Naive thymus-derived CD4-positive, alpha-beta T cell (primary cell): ENCODE measurements at places on chromosomes 13 and 19.

- DNase-seq: no peak
Observed at GRCh38 chr13:73958657-73959397, 175.4 kb downstream of the KLF12 start.

GRCh38 chr13:109026266-109026665, 396.9 kb downstream of the MYO16 start:
- DNase-seq: no peak

- no peak for DNase-seq
Observed at GRCh38 chr13:35711909-35712308, 235.4 kb upstream of the MAB21L1 start.

GRCh38 chr13:34587576-34587975, 354.5 kb upstream of the NBEA start:
- DNase-seq: no peak

GRCh38 chr19:8490395-8490760, 12.1 kb downstream of the PRAM1 start:
- no peak for DNase-seq

DNA sequence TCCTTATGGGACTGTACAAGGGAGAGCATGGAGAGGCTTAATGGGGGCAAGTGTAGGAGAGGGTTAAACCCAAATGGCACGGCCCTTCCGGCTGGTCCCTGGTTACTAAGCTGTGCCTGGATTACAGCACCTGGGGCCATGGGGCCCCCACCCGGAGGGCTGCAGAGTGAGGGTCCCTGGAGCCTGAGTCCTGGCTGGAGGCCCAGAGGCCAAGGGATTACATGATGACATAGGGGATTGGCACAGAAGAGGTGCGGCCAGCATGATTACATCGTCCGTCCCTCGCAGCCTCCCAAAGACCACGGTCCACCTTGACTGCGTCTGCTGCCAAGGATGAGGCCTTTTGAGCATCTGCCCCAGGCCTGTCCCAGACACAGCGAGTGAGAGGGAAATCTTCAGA, 149.4 kb downstream of the URI1 start:
- no peak for DNase-seq

- no peak for DNase-seq
Observed at GRCh38 chr13:59744747-59745391, 418.9 kb downstream of the DIAPH3 start.

DNA sequence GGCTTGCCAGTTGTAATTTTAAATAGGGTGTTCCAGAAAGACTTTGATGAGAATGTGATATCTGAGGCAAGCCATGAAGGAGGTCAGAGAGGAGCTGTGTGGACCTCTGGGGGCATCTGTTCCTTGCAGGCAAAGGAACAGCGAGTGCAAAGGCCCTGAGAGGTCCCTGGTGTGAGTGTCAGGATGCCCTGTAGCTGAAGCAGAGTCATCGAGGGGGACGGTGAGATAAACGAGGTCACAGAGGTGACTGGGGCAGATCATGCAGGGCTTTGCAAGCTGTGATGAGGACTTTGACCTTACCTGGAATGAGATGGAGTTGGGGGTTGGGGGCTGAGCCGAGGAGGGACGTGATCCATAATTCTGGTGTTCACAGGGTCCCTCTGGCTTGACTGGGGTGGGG, 75.0 kb downstream of the RYR1 start:
- no peak for DNase-seq

GRCh38 chr13:85935868-85936467, 136.7 kb upstream of the SLITRK6 start:
- no peak for DNase-seq

DNA sequence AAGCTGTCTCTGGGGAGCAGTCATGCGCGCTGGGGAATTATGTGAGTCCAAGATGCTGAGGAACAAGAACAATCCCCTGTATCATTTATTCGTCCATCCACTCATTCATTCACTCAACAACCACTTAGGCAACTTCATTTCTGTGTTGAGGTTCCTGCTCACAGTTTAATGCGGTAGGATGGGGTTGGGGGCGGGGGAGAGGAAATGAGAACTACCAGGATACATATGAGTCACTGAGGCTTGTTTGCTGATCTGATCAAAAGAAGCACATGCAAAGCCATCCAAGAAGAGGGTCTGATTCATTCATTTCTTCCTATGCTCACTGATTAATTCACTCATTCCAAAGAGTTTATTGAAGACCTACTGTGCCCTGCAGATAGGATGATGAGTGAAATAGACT, 20.9 kb downstream of the ZNF536 start:
- no peak for DNase-seq

DNA sequence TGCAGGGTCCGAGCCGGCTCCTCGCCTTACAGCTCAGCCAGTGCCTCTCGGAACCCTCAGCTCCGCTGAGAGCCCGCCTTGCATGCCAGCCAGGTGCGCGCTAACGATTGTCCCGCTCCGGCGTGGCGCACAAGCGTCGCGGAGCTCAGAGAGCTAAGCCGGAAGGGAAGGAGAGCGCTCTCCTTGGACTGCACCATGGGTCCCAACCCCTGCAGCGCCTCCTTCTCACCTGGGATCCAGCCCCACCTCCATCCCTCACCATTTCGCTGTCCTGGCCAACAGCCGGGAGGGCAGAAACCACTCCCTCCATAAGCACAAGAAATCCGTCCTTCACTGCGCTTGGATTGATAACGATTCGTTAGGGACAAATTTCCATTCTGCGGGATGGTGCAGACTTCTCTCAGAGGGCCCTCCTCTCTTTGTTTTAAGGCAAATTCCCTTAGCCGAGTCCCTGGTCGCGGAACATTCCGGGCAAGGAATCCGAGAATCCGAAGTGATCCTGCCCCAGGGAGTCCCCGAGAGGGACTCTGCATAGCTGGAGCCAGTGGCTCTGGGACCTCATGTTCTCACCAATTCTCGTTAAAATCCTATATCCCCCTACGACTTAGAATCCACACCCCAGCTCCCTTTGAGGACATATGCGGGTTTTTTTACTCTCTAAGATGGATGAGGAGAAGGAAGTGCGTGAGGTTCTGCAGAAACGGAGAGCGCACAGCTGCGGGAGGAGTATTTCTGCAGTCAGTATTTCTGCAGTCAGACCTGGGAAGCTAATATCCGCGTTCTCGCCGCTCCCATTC, 2.8 kb downstream of the GSX1 start:
- no peak for DNase-seq

GRCh38 chr13:29271606-29272005, 323.9 kb downstream of the SLC7A1 start:
- no peak for DNase-seq

- no peak for DNase-seq
Observed at GRCh38 chr13:66585669-66586203, 644.4 kb downstream of the PCDH9 start.

DNA sequence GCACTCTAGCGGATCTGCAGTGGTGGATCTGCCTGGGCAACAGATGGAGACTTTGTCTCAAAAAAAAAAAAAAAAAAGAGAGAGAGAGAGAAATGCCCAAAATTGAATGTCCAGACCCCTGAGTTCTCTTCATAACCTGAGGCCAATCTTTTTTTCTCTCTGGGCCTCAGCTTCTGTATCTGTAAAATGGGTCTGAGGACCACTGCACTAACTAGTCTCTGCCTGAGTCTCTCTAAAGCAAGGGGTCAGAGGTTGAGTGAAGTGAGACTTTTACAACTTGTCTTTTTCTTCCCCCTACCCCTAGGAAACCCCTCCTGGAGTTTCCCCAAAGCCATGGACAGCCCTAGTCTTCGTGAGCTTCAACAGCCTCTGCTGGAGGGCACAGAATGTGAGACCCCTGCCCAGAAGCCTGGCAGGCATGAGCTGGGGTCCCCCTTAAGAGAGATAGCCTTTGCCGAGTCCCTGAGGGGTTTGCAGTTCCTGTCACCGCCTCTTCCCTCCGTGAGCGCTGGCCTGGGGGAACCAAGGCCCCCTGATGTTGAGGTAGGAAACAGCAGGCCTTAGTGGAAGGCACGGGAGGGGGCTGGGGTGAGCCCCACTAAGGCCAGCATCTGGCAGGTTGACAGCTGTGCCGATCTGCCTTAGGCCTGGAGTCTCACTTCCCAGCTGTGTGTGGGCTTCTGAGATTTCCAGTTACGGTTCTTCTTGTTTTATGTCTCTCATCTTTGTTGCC, 1.8 kb downstream of the TMEM91 start:
- DNase-seq: no peak

- DNase-seq: no peak
Observed at GRCh38 chr13:75804054-75804453, 167.9 kb downstream of the LMO7 start.

GRCh38 chr13:29749401-29750182, 100.8 kb downstream of the UBL3 start:
- no peak for DNase-seq

GRCh38 chr13:99766641-99767045, 204.9 kb downstream of the ZIC5 start:
- no peak for DNase-seq

DNA sequence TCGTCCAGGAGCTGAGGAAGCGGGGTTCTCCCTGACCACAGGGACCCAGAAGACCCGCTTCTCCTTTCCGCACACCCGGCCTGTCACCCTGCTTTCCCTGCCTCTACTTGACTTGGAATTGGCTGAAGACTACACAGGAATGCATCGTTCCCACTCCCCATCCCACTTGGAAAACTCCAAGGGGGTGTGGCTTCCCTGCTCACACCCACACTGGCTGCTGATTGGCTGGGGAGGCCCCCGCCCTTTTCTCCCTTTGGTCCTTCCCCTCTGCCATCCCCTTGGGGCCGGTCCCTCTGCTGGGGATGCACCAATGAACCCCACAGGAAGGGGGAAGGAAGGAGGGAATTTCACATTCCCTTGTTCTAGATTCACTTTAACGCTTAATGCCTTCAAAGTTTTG, 18.9 kb downstream of the VASP start:
- DNase-seq: no peak

- DNase-seq: no peak
Observed at GRCh38 chr19:32181216-32181920, 164.0 kb upstream of the ZNF507 start.

GRCh38 chr13:27120011-27120410, 51.6 kb downstream of the USP12 start:
- DNase-seq: no peak

DNA sequence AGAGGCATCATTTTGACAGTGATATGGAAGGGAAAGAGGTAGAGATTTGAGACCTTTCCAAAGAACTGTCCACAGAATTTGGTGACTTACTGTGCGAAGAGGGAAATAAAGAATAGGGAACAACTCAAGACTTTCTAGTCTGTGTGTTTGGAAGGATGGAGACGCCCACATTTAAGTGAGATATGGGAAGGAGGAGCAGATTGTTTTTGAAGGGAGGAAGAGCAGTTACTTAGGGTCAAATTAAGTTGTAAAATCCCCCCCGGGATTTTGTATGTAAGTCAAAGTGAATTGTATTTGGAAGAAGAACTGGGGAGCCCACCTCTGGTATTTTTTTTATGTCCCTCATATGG, 1.2 kb downstream of the USPL1 start:
- DNase-seq: no peak

- DNase-seq: no peak
Observed at GRCh38 chr19:47716270-47716937, 3.2 kb downstream of the EHD2 start.
